ENCODE measurements at places on chromosomes 4 and X. TPM values are rescaled to one million over a fixed set of nuclear protein-coding genes. Genes with fewer than 3 reads are reported as not detected.

Gene CLCN5
- polyA plus RNA-seq = 1.1 TPM

Gene NUP62CL
- polyA plus RNA-seq = 0.28 TPM

DNA sequence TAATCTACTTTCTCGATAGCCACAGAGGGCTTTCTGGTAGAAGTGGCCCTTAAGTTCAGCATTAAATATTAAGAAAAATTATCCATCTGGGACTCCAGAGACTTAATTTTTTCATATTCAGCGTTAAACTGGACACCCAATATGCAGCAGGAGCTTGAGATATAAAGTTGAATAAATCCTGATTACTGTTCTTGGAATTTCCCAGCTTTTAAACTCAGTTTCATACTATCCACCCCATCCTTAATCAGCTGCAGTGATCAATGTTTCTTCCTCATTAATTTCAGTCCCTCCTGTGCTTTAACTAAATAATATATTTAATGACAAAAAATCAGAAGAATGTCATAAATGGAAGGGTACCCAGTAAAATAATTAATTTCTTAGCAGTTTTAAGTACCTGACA, 3.6 kb upstream of the FBXL5 start:
- H3K4me3 ChIP-seq = no peak overlapping the region
- H3K27ac ChIP-seq = no peak overlapping the region
- no peak for DNase-seq
- H3K4me1 ChIP-seq = peaks cover 16% of the 10 kb centered on the region

DNA sequence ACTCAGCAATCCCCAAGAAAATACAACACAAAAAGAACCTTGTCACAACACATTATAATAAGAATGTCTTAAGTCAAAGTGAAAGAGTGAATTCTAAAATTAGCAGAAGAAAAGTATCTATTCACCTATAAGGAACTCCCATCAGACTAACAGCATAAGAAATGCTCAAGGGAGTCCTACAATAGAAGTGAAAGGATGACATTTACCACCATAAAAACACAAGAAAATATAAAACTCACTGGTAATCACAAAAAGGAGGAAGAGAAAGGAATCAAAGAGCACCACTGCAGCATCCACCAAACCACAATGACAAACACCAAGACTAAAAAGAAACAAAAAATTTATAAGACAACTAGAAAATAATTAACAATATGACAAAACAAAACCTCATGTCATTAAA, 257.0 kb upstream of the AGTR2 start:
- H3K36me3 ChIP-seq = no peaks in the 10 kb centered on the region
- no peaks in the 10 kb centered on the region for H3K4me1 ChIP-seq
- no peaks in the 10 kb centered on the region for H3K27me3 ChIP-seq
- H3K27ac ChIP-seq = no peak overlapping the region
- no peak for DNase-seq

DNA sequence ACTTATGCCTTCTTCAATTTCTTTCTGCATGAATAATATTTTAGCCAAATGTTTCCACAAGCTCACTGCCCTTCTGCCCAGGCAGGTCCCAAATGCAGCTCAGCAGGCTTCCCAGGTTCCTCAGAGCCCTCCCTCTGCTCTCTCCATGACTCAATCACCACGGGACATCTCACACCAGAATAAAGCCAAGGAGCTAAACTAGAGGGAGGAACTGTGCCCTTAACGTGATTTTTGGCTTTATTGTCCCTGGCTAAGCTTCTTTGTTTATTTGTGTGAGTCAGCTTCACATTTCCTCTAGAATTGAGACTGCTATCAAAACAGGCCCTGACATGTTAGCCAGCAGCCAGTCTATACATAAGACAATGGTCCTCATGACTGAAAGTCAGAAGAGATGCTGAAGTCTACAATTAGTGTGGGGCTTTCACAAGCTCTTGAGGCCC, 186.4 kb upstream of the GALNT7 start:
- no peak overlapping the region for H3K4me3 ChIP-seq
- H3K27me3 ChIP-seq = peaks cover 9% of the 10 kb centered on the region
- DNase-seq = no peak
- no peaks in the 10 kb centered on the region for H3K36me3 ChIP-seq

DNA sequence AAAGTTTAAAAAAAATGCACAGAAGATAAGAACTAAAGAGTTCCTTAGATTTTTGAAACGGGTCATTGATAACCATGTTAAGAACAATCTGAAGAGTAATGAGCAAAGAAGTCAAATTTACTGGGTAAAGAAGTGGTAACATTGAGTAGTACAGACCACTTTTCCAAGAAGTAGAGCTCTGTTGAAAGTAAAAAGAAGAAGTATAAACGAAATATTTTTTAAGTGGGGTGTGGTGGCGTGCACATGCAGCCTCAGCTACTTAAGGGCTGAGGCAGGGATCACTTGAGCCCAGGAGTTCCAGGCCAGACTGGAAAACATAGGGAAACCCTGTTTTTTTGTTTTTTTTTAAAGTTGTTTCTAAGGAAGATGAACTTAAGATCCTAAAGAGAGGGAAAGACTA, 68.5 kb downstream of the UBA6 start:
- no peaks in the 10 kb centered on the region for H3K4me1 ChIP-seq
- H3K27me3 ChIP-seq = no peaks in the 10 kb centered on the region
- peaks cover 27% of the 10 kb centered on the region for H3K36me3 ChIP-seq
- DNase-seq = no peak
- H3K27ac ChIP-seq = peak overlapping the region; percentile 79

DNA sequence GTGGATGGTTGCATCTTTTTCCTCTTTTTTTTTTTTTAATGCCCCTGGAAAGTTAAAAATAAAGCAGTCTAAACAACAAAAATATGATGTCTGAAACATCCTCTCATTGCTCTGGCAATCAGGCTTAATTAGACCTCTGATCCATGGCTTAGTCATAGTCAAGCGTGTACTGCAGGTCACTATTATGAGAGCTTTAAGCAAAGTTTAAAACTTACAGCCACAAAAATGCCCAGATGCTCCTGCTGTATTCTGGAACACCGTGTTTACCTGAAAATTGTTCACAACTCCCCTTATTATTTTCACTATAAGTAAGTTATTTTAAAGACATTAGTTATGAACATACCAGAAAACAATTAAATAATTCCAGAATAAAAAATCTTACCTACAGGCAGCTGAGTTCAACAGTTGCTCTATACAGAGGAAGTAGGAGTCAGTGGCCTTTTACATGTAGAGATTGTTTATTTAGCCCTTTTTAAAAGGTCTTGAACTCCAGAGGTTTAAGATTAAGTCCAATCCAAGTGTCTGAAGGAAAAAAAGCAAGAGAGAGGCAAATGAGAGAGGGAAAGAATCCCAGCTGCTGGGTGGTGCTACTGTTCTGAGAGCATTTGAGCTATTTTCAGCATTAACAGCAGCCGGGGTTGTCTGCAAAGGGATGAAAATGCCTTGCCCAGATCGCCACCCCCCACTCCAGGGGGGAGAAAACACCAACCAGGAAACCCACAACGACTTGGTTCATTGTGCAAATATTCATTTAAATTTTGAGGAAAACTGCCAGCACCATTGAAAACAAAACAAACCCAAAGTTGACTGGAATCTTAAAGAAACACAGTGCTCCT, 36.9 kb downstream of the SORBS2 start:
- H3K36me3 ChIP-seq = no peaks in the 10 kb centered on the region
- H3K4me3 ChIP-seq = no peak overlapping the region
- H3K27me3 ChIP-seq = peaks cover 14% of the 10 kb centered on the region
- H3K27ac ChIP-seq = no peak overlapping the region
- no peaks in the 10 kb centered on the region for H3K4me1 ChIP-seq

DNA sequence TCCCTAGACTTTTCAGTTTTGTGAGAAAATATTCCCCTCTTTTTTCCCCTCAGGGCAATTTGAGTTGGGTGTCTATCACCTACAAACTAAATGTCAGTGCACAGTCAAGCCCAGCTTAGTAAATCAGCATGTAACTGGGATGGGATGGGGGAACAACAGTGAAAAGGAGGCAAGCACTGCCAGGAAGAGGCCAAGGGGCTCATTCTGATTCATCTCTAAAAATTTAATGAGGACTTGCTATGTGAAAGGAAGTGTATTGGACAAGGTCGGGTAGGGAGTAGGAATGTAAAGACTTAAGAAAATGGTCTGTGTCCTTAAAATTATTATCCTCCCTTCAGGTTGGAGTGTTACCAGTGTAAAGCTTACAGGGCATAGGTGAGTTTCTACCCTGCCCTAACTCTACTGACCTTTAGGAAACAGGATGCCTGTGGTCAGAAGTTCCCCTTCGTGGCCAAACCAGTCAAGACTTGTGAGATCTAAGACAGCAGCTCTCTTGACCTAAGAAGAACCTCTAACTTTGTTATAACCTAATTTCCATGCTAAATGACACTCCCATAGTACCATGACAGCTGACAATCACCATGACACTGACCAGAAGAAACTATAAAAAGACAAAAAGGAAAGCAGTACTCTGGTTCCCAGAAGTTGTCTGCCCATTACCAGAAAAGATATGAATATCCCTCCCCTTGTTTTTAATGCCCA, 194.4 kb upstream of the LDB2 start:
- H3K4me1 ChIP-seq = no peaks in the 10 kb centered on the region
- peaks cover 22% of the 10 kb centered on the region for H3K27me3 ChIP-seq
- H3K27ac ChIP-seq = no peak overlapping the region
- no peak overlapping the region for H3K4me3 ChIP-seq

GRCh38 chr4:120266602-120267001, 200.0 kb upstream of the MAD2L1 start:
- peaks cover 2% of the 10 kb centered on the region for H3K36me3 ChIP-seq
- no peak for DNase-seq
- no peaks in the 10 kb centered on the region for H3K4me1 ChIP-seq

DNA sequence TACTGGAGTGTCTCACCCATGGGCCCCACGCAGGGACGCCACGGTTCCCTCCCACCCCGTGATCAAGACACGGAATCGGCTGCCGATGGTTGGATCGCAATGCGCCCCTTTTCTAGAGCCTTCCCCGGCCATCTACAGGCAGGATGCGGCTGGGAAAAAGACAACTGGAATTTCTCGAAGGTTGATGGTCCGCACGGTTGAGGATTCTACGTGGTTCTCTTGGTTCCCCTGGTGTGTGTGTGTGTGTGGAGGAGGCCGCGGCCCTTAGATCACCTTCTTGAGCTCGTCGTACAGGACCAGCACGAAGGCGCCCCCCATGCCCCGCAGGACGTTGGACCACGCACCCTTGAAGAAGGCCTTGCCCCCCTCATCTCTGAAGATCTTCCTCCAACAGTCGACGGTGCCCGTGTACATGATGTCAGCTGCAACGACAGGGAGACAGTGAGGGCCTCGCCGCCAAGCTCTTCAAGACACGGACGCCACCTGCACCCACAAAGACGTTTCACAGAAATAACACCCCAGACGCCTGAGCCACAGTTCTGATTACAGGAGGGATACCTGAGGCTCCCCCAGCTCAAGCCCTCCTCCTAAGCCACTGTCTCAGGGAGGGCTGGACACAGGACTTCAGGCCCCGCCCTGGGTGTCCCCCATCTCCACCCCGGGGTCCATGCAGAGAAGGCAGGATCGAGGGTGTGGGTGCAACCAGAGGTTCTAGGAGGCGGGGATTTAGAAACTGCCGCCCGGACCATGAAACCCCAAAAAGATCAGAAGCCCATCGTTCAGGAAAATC, 5.4 kb downstream of the SLC25A6 start:
- H3K36me3 ChIP-seq = peaks cover 4% of the 10 kb centered on the region
- peak overlapping the region; percentile 31 for H3K27ac ChIP-seq
- DNase-seq = no peak
- H3K4me3 ChIP-seq = peak overlapping the region; percentile 24

DNA sequence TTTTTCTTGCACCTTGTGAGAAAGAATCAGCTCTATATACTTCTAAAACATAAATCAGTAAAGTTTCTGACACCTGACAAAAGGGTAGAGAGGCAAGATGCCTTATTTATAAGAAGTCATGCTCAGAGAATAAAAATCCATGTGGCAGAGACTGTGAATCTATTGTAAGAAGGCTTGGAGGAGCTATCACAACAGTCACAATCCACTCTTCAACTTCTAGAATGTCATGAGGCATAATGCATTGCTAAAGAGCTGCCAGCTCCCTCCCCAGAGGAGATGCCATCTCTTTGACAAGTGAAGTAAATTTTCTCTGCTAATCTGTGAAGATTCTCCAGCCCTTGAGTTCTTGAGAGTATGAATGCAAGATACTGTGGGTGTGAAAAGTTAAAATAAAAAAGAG, 971.2 kb upstream of the IGFBP7 start:
- H3K27me3 ChIP-seq = no peaks in the 10 kb centered on the region
- no peak overlapping the region for H3K27ac ChIP-seq
- no peaks in the 10 kb centered on the region for H3K4me1 ChIP-seq
- no peak overlapping the region for H3K4me3 ChIP-seq

GRCh38 chr4:1723131-1723801, 1.9 kb downstream of the TACC3 start:
- peak overlapping the region; percentile 98 for H3K27ac ChIP-seq
- H3K4me1 ChIP-seq = peaks cover 75% of the 10 kb centered on the region
- peak overlapping the region; percentile 93 for H3K4me3 ChIP-seq

- H3K36me3 ChIP-seq = no peaks in the 10 kb centered on the region
- H3K4me3 ChIP-seq = no peak overlapping the region
- peaks cover 23% of the 10 kb centered on the region for H3K4me1 ChIP-seq
Measured at GRCh38 chrX:16119353-16120220, 3.8 kb upstream of the GRPR start.

DNA sequence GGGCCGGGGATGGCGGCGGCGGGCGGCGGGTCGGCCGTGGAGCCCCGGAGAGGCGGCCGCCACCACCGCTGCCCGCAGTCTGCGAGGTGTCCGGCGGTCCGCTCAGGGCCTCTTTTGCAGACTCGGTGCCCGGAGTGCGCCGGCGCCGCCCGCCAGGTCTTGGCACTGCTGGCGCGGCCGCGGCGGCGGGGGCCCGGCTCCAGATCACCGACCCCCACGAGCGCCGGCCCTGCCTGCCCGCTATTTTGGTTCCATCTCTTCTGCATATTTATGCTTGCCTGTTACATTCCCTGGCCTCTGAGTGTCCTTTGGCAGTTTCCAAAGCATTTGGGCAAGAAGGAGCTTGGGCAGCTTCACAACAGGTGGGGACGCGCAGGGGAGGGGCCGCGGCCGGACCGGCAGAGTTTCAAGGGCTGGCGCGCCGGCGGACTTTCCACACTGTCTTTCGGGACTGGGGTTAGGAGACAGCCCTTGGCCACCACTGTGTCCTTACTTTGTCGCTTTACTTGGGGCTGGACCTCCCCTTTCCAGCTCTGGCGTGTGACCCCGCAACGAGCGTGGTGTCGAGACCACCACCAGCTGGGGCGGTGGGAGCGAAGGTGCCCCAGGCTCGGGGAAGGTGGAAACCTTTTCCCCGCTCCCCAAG, 668 bp upstream of the TAPT1 start:
- H3K4me1 ChIP-seq = peaks cover 55% of the 10 kb centered on the region
- H3K36me3 ChIP-seq = no peaks in the 10 kb centered on the region
- H3K27me3 ChIP-seq = no peaks in the 10 kb centered on the region
- peak overlapping the region; percentile 95 for H3K27ac ChIP-seq
- peak overlapping the region; percentile 92 for H3K4me3 ChIP-seq
- DNase-seq = peak; percentile 30

- H3K4me1 ChIP-seq = no peaks in the 10 kb centered on the region
- no peak for DNase-seq
- H3K4me3 ChIP-seq = no peak overlapping the region
- no peaks in the 10 kb centered on the region for H3K36me3 ChIP-seq
- no peaks in the 10 kb centered on the region for H3K27me3 ChIP-seq
Measured at GRCh38 chrX:689983-690382, 59.4 kb downstream of the SHOX start.
